ENCODE measurements at places on chromosomes 6 and 20.

GRCh38 chr20:48898210-48898609, 23.3 kb upstream of the ARFGEF2 start:
- DNase-seq, result no peak

DNA sequence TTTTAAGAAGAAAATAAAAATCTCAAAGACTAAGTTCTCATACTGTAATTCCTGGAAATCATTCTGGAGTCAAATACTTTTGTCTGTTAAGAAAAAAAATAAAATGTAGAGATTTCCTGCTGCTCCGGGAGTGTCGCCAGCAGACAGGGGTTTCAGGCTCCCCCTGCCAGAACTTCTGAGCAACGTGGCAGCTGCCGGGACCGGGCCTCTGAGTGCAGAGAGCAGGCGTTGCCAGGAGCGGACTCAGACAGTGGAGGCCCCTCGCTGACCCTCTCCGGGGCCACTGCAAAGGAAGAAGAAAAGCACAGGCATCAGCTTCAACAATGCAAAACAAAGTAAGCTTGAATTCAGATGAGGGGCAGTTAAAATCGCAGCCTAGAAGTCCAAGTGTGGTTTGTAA, 95.5 kb downstream of the THBS2 start:
- DNase-seq, result no peak

DNA sequence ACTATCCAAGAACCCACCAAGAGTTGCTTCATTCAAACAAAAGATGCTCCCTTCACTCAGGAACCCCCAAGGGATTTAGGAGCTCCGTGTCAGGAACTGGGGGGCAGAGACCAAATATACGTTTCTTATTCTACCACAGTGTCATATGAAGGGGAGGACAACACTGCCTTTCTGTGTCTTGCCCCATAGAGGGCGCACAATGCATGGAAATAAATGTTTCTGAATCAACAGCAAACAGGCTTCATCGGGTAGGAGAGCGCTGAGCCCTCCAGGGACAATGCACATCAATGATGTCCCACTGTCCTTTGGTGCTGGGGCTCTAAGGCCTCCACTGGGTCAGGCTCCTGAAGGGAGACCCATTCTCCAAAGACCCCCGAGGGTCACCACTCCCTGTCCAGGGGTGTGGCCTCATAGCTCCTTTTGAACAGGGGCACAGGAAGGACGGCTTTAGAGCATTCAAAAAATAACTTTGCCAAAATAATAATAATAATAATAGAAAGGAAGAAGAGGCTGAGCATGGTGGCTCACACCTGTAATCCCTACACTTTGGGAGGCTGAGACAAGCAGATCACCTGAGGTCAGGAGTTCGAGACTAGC, 31.1 kb downstream of the PLG start:
- DNase-seq, result peak; percentile 55

- DNase-seq, result no peak
These were observed 8.3 kb downstream of the MTCL3 start for GRCh38 chr6:127510876-127511275.

DNA sequence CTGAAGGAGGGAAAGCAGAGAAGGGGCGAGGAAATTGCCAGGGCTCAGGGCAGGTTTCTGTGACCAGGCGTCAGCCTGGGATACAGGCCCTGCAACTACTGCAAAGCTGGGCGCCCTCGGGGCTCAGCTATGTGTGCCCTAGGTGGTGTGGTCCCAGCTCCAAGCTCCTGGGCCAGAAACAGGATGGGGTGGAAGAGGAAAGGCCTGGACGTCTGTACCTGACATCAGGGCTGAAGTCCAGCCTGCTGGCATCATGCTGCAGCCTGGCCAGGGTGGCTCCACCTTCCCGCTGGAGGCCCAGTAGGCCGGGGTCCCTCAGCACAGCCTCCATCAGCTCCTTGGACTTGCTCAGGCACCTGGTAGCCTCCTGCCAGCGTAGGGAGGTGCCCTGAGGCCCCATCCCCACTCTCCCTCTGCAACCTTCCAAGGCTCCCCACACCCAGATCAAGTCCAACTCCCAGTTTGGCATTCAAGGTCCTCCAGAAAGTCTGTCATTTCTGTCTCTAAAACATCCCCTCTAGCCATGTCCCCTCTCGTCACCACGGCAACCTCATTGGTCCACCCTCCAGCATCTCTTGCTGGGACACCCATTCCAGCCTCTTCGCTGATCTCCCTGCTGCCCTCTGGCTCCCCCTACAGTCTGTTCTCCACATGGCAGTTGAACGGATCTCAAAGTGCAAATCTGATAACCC, 38.2 kb downstream of the KIAA1755 start:
- peak; percentile 57 for DNase-seq

DNA sequence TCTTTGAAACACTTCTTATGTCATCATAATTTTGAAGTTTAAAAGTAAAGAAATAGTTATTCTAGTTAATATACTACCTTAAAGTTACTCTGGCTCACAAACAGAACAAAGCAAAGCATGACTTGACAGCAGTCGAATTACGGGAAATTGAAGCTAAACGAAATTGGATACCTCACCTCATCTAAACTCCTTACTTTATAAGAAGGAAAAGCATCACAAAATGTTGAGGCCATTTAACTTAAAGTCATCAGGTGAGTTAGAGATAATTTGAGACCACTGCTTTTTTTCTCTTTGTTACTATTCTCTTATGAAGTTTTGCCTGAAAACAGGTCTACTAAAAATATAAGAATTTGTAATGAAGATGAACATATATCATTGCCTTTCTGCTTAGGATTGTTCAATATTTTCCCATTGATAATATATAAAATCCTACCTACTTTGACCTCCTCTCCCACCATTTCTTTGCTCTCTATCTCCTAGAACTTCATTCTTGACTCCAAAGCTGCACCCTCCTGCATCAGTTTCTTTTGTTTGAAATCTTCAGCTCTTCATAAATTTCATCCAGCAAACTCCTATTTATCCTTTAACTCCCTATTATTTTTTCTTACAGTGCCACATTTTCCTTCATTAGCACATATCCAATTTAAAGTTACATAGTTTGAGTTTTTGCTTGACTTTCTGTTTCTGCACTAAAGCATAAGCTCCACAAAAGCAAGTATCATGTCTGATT, 510.7 kb upstream of the ZNF337 start:
- no peak for DNase-seq

- DNase-seq, result no peak
These were observed 79.4 kb downstream of the IYD start for GRCh38 chr6:150448221-150448620.

- DNase-seq, result no peak
These were observed 8.7 kb upstream of the APCDD1L start for GRCh38 chr20:58523971-58524315.
